ENCODE measurements at places on chromosomes 1 and 21.

DNA sequence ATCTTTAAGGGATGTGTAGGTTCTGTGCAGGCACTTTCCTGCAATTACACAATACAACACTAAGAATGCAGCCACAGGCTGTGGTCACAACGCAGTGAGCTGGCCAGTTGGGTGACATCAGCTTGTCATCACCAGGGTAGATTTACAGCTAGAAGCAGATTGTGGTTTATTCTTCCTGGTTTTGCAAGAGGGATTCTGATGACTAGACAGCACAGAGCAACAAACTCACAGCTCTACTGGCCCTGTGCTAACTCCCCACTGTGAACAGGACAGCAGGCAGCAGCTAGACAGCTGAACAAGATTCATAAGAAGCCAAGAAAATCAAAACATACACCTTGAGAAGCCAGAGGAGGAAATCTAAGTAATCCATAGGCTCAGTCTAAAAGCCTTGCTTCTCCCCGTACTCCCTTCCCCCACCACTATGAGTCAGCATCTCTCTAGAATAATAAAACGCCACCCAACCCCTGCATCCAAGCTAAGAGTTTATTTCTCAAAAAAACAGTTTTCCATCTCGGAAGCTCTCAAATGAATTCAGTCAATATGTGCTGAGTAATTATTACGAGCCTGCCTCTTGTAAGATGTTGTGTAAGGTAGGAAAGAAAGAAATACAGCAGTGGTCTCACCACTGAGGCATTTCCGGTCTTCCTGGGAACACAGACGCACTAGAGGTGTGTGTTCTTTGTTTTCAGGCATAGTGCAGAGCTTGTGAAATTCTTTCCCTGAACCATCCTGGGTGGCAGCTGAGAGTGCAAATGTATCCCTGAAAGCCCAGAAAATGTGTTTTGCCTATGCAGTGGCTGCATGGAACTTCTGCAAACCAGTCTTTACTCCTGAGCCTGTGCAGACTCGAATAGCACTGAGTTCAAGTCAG, 162.8 kb downstream of the NTPCR start:
- peak; percentile 89 for DNase-seq

GRCh38 chr1:84170171-84170570, 26.1 kb downstream of the PRKACB start:
- DNase-seq: no peak

DNA sequence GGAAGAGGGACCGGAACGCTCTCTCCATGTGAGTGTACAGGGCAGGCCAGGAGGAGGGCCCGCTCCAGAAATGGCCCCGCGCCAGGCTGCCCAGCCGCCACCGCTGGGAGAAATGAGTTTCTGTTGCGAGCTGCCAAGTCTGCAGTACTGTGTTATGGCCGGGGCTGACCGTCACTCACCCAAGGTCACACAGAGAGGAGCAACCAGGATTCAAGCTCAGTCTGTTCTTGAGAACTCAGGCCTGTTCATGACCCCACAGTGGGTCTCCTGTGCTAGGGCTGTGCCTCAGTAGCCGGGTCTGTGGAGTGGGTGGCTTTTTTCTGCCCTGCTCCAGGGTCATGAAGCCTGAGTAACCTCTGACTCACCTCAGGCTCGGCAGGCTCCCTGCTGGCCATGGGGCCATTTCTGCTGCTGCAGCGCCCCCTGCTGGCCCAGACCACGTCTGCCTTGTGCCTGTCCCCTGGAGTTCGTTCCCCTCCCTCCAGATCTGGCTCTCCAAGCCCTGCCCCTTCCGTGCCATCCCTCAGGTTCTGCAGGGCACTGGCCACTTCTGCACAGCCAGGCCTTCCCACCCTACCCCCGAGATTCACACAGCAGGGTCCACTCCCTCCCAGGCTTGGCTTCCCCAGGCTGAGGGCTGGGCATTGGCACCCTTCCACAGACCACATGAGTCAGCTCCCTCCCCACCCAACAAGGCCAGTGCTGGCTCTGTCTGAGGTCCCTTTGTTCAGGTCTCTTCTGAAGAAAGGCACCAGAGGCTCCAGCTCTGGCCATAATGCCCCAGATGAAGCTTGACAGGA, 51.8 kb downstream of the EDN2 start:
- DNase-seq: peak; percentile 63

GRCh38 chr21:22136740-22137139, 1138.5 kb downstream of the NCAM2 start:
- no peak for DNase-seq

GRCh38 chr1:12472798-12473551, 145.0 kb downstream of the DHRS3 start:
- no peak for DNase-seq

- DNase-seq: no peak
Measured at GRCh38 chr1:220906561-220907334, 27.5 kb downstream of the HLX start.

DNA sequence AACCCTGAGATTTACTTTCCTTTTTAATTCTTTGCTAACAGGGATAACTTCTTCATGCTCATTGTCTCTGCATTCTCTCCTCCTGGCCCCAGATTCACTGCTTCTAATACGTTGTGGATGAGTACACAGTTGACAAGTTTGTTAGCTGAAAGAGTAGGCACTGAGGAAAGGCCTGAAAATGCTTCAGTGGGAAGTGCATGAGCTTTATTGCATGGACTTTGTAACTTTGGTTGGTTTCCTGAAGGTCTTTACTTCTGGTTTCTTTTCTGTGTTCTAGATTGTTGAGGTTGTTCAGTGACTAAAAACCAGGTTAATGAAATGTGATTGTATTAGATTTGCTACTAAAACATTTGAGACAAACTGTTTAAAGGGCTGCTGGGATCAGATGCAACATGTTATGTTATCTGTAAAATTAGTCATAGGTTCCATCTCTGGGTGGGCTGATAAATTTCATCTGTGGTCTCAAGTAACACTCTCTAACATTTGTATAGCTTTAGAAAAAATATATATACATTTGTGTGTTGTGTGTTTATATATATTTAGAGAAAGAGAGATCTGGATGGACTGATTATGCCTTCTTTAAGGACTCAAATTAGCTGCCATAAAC, 19.1 kb downstream of the LRIG2 start:
- DNase-seq: no peak

- DNase-seq: no peak
Measured at GRCh38 chr1:177256153-177257075, 85.7 kb downstream of the BRINP2 start.

GRCh38 chr1:75797273-75797588, 549 bp downstream of the MSH4 start:
- no peak for DNase-seq

DNA sequence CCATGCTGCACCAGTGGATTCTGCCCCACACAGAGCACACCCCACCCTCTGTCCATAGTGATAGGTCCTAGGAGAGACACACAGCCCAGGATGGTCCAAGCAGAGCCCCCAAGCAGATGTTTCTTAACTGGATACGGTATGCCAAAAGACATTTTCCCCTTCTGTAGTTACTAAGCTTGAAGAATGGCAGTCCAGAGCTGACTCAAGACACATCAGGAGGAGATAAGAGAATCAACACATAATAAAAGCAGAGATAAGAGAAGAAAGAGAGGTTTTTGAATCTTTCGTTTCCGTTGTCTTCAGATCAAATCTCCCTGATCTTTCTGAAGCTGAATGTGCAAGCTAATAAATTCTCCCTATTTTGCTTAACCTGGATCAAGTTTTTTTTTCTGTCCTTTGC, 21.8 kb upstream of the CASQ2 start:
- DNase-seq: no peak

GRCh38 chr1:201119206-201120197, 7.3 kb upstream of the CACNA1S start:
- no peak for DNase-seq

DNA sequence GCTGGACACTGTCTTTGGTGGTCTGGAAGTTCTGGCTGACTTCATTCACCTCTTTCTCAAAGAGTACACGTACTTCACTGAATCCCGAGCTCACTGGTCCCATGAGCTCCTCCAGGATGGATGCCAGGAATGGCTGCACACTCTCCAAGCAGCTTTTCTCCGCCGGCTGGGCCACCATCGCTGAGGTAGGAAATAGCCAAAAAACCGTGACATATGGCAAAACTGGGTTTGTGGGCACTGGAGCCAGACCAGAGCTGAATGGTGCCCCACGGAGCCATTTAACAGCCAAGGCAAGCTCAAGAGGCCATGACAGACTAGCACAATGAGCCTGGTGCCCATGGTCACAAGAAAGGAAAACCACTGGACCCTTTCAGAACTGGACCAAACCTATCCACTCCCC, 64.0 kb upstream of the EDEM3 start:
- no peak for DNase-seq

GRCh38 chr1:77316966-77317365, 35.1 kb downstream of the AK5 start:
- DNase-seq: no peak

GRCh38 chr1:210653771-210654170, 325.1 kb downstream of the HHAT start:
- no peak for DNase-seq

DNA sequence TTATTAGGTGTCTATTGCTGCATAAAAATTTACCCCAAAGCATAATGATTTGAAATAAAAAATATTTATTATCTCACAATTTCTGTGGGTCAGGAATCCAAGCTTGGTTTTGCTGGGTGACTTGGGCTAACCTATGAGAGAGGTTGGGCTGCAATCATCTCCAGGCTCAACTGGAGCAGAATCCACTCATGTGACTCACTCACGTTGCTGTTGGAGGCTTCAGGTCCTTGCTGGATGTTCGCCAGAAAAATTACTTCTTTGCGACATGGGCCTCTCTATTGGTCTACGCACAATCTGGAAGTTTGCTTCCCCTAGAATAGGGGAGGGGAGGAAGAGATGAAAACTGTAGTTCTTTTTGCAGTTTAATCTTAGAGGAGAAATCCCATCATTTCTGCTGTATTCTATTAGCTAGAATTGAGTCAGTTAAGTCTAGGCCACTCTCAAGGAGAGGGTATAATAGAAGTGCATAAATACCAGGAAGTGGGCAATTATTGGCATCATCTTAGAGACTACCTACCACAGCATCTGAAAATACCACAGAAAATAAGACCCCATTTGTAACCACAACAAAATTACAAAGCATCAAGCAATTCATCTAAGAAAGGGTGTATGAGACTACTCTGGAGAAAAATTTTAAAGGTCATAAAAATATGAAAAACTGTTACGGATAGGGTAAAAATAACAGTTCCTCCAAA, 5.7 kb upstream of the FASLG start:
- no peak for DNase-seq

GRCh38 chr1:157580179-157580827, 17.6 kb downstream of the FCRL4 start:
- peak; percentile 18 for DNase-seq

DNA sequence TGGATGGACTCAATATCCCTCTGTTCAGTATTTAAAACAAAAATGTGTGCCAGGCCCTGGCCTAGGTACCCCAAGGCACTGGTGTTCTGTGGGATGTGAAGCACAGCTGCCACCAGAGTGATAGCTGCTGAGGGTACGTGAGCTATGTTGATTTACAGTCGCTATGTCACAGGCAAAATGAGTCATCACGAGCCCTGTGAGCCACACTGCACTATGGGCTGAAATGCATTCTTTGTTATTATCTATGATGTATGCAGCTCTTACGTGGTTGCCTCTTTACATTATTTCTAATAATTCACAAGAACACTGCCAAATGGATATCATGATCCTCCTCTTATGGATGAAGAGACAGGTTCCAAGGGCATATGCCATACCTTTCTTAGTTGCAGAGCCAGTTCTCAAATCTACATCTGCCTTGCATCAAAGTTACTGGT, 2.1 kb downstream of the TEX38 start:
- no peak for DNase-seq

DNA sequence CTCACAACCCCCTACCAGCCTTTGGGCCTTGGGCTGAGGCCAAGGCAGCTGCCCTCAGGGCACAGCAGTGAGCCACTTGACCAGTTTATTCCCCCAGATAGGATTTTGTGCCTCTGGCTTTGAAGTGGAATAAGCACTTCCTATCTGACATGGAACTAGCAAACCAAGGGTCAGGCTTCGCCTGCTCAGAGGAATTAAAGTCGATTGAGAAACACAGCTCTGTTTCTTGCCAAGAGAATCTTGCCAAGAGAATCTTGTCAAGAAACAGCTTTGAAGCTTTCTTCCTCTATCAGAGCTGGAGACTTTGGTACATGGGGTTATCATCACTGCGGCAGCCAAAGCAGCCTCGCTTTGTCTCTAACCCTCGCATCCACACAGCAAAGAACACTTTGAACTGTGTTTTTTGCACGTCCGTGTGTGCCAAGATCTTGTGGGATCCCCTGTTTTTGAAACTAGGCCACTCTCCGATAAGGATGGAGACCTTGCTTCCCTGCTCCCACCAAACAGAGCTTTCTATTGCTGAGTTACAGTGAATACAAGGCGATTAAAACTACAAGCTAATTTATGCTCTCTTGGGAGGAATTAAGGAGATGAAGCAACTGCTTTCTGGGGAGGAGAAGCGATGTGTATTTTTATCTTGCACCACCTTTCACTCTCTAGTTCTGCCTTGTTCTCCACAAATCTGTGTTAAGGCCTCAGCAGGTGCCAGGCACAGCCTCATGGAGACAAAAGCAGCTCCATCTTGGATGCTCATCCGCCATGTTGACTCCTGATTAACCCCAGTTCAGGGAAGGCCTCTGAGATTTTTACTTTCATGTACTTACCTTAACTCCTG, 67.3 kb downstream of the RHOU start:
- peak; percentile 46 for DNase-seq

DNA sequence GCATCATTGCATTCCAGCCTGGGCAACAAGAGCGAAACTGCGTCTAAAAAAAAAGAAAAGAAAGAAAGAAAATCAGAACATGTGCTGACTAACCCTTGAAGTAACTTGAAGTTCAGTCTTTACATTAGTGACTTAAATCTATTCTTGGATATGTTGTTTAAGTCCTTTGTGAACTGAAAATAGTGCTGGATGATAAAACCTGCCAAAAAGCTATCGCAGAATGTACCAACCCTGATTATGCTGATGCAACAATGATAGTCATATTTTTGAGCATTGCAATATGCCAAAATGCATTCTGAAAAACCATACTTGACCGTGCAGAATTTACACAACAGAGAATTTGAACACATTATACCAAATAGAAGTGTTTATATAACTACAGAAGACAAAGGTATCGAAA, 30.7 kb downstream of the SHISAL2A start:
- no peak for DNase-seq

- DNase-seq: no peak
Measured at GRCh38 chr1:27430903-27431600, 38.6 kb downstream of the GPR3 start.

- DNase-seq: no peak
Measured at GRCh38 chr1:77228836-77229235, 9.6 kb upstream of the PIGK start.

- DNase-seq: no peak
Measured at GRCh38 chr1:10784998-10785727, 11.3 kb downstream of the CASZ1 start.

GRCh38 chr1:53116307-53116810, 26.1 kb downstream of the SLC1A7 start:
- DNase-seq: no peak
